ENCODE measurements at places on chromosomes 13 and 19. TPM values are rescaled to one million over a fixed set of nuclear protein-coding genes. Genes with fewer than 3 reads are reported as not detected.

GRCh38 chr13:43489233-43489632 is 297.5 kb downstream of the ENOX1 start:
- DNase-seq = no peak

DNA sequence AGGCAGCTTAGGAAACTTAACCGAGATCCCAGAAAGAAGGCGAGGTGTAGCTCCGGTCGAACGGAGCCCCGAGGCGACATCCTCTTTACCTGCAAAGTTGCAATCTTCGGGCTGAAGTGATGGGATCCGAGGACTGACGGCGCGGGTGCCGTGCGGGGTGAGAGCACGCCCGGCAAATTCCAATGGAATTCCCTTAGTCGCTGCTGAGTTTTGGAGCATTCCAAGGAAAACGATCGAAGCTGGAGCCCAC is 141 bp downstream of the TRPC4 start:
- no peak for DNase-seq

DNA sequence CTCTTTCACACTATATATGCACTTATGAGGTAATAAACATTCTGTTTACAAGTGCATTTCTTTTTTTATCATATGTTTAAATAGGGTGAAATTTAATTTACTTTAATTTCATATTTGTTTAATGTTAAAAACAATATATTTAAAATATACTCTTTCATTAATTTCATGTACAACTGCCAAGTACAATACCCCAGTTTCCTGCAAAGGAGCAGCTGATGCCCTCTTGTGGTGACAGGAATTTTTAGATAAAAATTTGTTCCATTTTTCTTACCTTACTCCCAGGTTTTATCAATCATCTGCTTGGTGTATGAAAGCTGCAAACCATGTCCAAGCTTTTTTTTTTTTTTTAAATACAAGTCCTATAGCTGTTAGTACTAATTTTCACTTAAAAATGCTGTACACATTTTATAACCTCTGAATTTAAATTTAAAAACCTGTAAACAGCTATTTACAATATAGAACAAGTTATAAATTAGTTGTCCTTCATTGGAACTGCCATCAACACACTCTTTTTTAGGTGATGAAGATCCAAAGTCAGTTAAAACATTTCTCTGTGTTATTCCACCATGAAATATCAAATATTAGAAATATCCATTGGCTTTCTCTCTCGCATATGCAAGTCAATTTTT is 4.9 kb downstream of the PCDH20 start:
- no peak for DNase-seq

SIGLEC11 gene
- total RNA-seq = not detected

ZFP36 gene
- total RNA-seq = 1.4 TPM

Measured in MG63 (cell line).